Cerebellum (tissue), 4 donors: ENCODE measurements at places on chromosomes 13 and 19. TPM values are rescaled to one million over a fixed set of nuclear protein-coding genes. Genes with fewer than 3 reads are reported as not detected.

DNA sequence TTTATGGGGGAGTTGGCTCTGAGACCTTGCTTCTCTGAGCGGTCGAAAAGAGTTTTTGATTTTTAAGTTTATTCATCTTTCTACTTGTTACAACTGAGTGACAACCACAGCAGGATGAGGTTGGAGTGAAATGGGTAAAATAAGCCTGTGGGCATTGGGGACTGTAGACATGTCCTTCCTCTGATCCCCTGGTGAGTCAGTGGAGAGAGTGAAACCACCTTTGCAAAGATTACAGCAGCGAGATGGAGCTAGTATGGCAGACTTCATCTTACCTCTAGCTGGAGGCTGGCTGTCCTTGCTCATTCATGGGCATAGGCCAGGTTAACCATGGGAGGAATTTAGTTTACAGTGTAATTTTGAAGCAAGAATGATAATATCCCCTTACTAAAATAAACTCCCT, 30.9 kb upstream of the PSG9 start:
- DNase-seq = no peak

DNA sequence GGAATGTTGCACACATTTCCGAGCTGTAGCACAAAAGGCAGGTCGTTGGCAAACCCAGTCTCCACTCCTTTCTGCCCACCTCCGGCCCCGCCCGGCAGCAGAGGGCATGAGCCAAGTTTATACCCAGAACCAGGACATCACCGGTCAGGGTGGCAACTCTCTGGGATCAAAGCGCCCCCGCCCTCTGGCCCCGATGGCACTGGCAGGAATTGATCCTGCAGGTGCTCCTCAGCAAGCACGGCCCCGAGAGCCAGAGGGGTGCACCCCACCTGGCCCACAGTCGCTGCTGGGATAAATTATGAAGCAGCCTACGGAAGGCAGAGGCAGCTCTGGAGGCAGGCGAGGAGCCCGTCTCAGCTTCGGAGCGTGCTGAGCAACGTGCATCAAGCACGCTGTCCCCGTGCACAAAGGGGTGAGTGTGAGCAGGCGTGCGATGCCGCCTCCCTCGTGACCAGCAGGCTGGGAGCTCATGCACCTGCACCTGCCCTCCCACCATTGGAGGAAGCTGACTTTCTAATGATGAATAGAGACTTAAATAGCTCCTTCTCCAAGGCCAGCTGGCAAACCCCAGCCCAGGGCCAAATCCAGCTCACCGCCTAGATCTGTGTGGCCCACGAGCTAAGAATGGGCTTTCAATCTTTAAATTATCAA, 25.7 kb downstream of the SHC2 start:
- no peak for DNase-seq

The TLE6 gene
- total RNA-seq = 0.91 TPM

The SIGLEC8 gene
- 0.82 TPM for total RNA-seq

The BRME1 gene
- 8.6 TPM for total RNA-seq

DNA sequence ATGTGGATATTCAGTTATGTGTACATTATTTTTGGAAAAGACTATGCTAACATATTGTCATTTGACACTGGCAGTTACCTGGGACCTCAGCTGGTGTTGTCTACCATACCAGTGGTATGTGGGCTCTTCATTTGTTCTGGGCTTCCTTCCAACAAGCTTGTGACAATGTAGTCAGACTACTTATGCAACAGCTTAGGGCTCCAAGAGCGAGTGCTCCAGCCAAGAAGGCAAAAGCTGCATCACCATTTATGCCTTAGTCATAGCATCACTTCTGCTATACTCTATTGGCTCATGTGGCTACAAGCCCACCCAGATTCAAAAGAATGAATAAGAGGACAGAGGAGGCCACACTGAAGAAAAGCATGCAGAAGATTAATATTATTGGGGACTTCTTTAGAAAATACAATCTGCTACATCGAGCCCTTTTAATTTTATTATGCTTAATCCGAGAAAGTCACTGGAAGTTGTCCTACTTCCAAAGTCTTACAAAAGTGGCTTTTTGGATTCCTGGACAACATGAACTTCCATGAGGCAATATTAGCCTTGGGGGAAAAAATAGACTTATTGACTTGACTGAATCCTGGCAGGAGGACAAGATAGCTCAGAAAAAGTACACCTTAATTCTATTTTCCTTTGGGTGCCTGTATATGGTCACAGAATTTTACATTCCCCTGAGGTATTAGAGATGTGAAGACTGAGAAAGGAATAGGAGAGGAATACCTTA, 529.4 kb upstream of the HTR2A start:
- DNase-seq = no peak

GRCh38 chr19:42281827-42282762, 13.0 kb downstream of the CIC start:
- DNase-seq = no peak

The FFAR2 gene
- total RNA-seq = not detected

The PALM3 gene
- 2.2 TPM for total RNA-seq

GRCh38 chr13:110265682-110266430, 41.1 kb downstream of the COL4A1 start:
- no peak for DNase-seq

DNA sequence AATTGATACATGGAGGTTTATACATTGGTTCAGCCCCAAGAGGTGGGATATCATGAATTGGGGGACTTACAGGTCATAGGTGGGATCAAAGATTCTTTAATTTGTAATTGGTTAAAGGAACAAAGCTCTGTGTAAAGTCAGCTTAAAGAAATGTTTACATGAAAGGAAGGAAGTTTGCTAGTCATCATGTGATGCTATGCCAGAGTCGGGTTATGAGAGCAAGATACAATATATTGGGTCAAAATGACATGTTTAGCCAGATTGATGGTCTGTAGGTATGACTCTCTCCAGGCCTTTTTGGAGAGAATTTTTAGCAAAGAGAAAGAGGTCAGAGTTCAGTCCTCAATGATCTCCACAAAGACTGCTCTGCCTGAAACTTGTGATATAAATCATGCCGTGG, 5.3 kb upstream of the CYSLTR2 start:
- DNase-seq = no peak

DNA sequence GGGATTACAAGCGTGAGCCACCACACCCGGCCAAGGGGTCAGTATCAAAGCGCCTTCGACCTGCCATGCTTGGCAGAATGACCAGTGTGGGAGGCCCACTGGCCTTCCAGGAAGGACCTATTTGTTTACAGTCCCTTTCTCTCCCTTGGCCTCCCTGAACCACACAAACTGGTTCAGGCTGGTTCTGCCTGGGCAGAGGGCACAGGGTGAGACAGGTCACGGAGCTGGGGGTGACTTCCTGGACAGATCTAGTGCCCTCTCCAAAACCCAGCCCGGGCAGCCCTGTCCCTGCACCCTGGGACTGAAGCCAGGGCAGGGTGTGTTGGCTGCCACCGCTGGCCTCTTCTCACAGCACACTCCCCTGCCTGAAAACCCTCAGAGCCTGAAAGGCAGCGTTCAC, 11.3 kb downstream of the PLEKHF1 start:
- no peak for DNase-seq

The ZNF677 gene
- total RNA-seq = 39.1 TPM

The COX6B2 gene
- 0.45 TPM for total RNA-seq

GRCh38 chr13:53237696-53238095, 209.1 kb downstream of the OLFM4 start:
- DNase-seq = no peak

DNA sequence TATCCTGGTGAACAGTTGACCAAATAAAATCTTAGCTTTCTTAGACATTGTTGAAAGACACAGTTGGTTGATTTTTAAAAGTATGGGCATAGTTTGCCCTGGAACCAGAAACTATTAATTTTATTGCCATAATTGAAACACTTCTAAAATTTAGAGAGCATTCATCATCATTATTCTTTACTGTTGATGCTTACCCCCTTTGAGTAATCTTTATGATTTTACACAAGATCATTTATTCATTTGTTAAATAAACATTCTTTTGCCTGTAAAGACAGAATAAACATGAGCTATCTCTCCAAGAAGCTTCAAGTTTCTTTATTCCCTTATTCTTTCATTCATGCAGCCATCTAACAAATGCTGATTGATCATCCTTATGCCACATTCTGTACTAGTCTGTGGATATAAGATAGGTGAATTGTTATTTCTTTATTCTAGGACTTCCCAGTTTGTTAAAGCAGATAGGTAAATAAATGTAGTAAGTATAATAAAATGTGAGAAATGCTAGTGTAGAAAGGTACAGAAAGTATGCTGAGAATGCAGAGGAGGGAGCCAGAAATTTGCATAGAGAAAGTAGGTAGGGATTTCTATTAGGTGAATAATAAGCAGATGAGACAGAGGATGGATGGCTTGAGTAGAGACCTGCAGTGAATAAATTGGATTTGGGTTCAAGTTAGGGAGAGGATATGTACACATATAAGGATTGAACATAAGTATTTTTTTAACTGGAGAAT, 8.2 kb downstream of the SERTM1 start:
- no peak for DNase-seq

DNA sequence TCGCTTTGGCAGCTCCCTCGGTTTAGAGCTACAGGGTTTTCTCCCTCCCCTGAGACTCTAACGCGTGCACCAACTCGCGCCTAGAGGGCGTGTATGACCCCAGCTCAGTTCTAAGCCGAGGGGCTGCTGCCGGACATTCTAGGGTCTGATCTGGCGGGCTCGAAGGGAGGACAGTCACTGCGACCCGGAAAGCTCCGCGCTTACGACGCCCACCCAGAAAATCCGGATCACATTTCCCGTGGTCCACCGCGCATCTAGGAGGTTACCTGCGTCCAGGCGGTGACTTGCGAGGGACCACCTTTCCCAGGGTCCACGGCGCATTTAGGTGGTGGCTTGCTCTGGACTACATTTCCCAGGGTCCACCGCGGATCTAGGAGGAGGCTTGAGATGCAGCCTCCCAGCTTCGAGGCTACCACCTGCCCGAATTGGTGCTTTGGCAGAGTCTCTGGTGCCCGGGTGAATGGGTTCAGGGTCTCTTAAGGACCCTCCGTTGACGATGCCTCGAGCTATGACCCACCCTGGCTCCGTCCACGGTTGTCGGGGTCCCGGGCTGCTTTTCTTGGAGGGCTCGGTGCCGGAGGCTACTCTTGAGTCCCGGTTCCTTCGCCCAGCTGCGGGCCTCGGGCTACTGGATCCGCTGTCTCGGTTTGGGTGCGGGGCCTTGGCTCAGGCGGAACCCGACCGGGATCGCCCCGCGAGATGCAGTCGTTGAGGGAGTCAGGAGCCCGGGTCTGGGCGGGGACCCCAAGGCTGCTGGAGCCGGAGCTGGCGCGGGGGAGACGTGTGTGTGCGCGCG, 30.5 kb downstream of the ZNF146 start:
- DNase-seq = peak; percentile 90

DNA sequence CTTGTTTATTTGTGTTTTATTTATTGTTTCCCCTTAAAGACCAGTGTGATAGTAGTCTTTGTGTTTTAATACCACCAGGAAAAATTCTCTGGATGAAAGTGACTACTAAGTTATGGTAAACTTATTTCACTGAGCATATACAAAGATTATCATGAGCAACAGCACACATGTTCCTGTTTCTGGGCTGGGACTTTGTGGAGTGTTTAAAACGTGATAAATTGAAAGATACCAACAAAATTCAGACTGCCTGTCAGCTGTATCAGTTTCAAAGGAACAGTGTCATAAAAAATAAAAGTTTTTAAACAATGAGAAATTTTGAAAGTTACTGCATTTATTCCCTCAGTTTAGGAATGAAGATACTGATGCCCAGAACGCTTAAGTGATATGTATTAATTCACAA, 259.4 kb downstream of the DACH1 start:
- DNase-seq = no peak

The ERICH4 gene
- total RNA-seq = not detected

DNA sequence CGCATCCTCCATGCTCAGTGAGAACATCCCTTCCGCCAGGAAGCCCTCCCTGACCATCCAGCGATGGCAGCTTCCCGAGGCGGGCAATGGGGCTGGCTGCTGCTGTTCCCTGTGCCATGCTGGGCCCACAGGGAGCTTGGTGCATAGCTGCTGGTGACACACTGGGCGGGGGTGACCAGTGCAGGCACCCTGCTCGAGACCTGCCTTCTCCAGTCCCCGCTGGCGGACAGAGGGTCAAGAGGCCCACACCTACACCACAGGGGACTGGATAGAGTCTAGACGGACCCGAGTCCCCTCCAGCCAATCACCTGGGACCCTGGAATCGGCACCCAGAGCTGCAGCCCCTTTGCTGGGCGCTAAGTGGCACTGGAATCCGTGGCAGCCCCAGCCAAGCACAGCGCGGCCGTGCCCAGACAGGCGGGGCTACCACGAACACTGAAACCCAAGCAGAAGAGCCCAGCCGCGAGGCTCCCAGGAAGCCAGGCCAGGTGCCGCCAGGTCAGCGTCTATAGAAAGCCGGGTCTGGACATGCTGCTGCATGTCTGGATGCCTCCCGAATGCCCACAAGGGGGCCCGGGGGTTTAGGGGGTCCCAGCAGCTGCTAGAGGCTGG, 9.0 kb upstream of the TBXA2R start:
- no peak for DNase-seq

DNA sequence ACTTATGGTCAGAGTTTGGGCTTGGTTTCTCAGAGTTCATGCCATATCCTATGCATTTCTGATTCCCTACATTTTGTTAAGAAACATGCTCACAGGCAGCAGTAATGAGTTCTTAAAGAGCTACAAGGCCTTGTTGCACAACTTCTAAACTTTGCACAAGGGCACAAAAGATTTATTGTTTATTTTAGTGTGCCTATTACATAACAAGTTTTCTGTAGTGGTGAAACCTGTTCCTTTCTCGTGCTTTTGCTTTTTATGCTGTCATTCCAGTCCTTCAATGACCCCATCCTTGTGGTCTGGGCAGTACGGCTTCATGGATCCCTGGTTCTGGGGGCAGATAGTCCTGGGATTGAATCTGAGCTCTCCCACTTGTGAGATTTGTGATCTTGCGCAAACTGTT, 17.8 kb downstream of the ZNF507 start:
- DNase-seq = no peak

The PNMA8B gene
- 6.2 TPM for total RNA-seq

The LYPD3 gene
- not detected for total RNA-seq

GRCh38 chr19:18290302-18291018, 9.0 kb upstream of the JUND start:
- no peak for DNase-seq

The LHB gene
- total RNA-seq = not detected

- no peak for DNase-seq
Measured at GRCh38 chr13:73240193-73240592, 181.4 kb downstream of the KLF5 start.

The C19orf18 gene
- 0.45 TPM for total RNA-seq

DNA sequence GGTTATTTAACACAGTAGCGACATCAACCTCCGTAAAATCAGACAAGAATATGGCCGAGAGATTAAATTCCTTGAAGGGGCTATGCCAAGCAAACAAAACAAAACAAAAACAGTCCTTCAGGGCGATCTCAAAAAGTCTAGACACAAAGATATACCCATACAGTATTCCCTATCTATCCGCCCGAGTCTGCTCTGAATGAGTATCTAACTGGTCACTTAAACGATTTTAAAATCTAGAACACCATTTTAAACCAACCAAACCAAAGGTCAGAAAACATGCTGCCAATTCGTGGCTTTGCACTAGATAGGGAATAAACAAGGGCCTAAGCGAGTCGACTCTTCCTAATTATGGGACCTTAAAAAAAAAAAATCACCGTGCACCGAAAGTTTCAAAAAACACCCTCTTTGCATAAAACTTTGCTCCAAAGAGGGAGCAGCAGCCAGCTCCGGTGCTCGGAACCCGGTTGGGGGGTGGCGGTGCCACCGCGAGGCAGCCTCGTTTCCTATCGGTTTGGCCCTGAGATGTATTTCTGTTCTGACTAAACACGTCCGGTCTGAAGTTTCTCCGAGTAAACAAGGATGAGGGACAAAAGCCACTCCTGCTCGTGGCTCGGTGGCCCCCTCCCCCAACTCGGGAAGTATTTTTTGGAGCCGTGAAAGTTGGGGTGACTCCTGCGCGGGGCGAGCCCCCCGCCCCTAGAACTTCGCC, 1.8 kb downstream of the HMGB1 start:
- DNase-seq = peak; percentile 29
